Frontal cortex (tissue), 4 donors: ENCODE measurements at places on chromosomes 3 and 15.

DNA sequence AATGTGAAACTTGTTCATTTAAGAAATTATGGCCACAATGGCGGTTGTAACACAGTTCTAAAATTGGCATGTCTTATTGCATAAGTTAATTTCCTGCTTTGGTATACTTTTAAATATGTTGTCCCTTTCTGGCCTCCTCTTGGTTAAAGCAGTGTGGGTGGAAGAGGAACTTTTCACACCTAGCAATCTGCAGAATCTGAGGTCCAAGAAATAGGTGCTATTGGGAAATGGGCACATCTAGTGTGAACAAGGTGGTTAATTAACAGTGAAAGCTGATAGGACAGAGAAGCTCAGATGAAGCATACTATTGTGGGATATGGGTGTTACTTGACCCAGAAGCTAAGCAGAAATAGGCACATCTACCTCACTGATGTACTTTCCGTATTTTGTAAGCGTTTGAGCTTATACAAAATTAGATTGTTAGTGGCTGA, 10.6 kb downstream of the CMC1 start:
- no peak for DNase-seq

GRCh38 chr3:126994661-126995245, 11.8 kb downstream of the PLXNA1 start:
- DNase-seq = no peak

DNA sequence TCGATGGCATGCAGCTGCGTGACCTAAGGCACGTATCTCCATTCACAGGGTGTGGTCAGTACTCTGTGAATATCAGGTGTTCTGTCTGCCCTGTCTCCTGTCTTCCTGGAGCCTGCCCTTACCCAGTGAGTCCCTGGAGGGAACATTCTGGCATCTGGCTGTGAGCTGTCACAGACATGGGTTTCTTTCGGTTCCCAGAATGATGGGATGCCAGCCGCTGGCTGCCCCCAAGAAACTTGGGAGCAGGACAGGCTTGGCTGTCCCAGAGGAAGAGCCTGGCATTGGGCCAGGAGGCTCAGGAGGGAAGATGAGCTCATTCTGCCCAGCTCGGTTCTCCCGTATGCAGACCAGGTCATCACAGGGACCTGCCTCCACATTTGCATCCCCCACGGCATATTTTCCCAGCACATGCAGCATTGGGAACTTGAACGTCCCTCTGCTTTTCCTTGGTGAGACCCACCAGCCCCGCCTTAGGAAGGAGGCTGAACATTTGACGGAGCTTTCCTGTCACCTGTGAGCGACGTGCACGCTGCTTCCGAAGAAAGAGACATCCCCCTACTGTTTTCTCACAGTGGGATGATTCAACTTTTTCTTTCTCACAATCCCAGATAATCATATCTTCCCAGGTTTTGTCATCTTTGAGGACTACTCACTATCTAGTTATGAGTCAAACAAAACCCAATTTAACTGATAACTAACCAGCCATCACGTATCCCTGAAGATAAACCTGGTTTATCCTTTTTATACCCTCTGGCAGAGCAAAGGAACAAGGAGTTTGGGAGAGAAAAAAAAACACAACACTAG, 22.0 kb upstream of the PGPEP1L start:
- DNase-seq = no peak

DNA sequence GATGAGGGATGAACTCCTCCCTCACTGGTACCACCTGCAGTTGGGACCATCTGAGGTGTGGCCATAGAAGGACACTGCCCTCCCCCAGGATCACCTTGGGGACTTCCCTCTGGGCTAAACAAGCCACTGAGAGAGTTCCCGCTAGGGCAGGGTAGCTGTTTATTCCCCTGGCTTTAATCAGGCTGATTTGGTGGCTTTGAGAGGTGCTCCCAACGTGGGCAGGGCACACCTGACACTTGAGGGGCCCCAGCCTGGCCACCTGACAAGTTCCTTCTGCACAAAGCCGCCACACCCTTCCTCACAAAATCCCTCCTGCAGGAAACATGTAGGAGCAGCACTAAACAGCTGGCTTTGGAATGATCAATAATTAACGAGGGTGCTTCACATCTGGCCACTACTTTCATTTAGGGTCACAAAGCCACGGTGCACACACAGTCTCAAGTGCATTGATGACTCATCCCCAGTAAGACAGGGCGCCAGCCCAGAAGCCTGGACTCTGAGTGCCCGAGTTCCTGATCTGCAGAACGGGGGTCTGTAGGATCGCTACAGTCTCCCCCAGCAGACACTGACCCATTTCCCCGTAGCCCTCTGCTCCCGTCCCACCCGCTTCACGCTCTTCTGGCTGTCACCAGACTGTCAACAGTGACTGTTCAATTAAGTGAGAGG, 75.1 kb downstream of the ATP10A start:
- DNase-seq = no peak

DNA sequence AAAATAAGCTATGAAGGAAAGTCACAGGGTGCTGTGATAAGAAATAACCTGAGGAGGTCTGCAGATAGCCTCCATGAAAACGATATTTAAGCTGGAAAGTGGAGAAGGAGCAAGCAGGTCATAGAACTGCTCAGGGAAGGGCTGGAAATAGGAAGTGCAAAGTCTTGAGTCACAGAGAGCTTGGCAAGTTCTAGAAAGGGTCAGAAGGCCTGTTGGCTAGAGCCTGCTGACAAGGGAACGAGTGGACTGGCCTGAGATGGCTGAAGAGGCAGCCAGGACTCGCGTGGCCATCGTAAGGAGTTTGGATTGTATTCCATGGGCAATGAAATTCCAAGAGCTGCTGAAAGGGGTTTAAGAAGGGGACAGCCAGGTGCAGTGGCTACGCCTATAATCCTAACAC, 64.7 kb upstream of the IL12A start:
- no peak for DNase-seq

DNA sequence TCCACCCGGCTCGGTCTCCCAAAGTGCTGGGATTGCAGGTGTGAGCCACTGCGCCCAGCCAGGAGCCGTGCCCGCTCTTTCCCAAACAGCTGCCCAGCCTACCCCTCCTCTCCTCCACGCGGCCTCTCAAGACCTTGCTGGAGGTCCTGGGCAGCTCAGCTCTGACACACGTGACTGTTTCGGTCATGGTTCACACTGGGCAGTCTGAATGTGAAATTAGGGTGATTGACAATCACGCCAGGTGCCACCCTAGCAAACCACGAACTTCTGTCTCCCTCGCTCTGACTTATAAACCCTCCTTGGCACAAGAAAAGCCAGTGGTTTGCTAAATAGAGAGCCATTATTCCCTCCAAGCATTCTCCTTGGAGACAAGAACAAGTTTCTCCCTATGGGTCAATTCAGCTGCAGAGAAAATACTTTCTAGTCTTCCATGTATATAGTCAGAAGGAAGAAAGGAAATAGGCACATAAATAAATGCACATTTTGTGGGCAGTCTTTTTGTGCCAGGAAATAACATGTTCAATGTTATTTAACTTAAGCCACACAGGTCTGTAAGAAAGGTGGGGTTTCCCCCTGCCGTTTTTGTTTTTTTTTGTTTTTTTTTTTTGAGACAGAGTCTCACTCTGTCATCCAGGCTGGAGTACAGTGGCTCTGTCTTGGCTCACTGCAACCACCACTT, 121.9 kb upstream of the MEF2A start:
- DNase-seq = no peak

DNA sequence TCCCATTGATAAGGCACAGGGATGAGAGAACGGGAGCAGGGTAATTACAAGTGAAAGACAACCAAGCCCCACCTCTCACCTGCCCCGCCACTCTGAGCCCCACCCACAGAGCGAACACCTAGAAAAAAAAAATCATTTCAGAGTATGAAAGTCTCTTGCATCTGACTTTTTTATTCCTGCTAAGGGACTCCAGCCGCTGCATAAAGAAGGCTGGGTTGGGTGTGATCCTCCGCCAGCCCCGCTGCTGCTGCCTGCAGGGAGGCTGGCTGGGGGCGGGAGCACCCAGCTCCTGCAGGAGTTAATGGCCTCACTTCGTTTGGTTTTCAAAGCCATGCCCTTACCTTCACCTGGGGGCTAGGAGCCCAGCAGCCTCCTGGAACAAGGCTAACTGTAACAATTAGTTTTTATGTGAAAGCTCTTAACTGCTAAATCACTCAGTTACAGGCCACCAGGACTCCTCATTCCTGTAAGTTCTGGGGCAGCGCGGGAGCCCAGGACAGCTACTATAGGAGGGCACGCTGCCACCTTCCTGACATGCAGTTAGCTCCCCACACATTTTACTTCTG, 78.0 kb upstream of the SNRPA1 start:
- no peak for DNase-seq

- DNase-seq = no peak
Measured at GRCh38 chr3:186915806-186916796, 14.2 kb upstream of the ST6GAL1 start.
